Sciatic nerve (tissue), 2 donors: ENCODE measurements at places on chromosomes 4 and X. TPM values are rescaled to one million over a fixed set of nuclear protein-coding genes. Genes with fewer than 3 reads are reported as not detected.

GRCh38 chrX:41827886-41828285 lies 95.5 kb downstream of the CASK start:
- no peak for DNase-seq

TLR3 gene
- total RNA-seq, result 15.2 TPM

TKTL1 gene
- 0.18 TPM for total RNA-seq

NPY1R gene
- 4.3 TPM for total RNA-seq

GRCh38 chr4:162232349-162232748 lies 68.5 kb upstream of the FSTL5 start:
- DNase-seq, result no peak

- no peak for DNase-seq
Observed at GRCh38 chrX:78665342-78665741, 6.2 kb upstream of the RTL3 start.
